Right ventricle myocardium superior (tissue), 1 donor: ENCODE measurements at places on chromosomes 5 and 9. TPM values are rescaled to one million over a fixed set of nuclear protein-coding genes. Genes with fewer than 3 reads are reported as not detected.

DNA sequence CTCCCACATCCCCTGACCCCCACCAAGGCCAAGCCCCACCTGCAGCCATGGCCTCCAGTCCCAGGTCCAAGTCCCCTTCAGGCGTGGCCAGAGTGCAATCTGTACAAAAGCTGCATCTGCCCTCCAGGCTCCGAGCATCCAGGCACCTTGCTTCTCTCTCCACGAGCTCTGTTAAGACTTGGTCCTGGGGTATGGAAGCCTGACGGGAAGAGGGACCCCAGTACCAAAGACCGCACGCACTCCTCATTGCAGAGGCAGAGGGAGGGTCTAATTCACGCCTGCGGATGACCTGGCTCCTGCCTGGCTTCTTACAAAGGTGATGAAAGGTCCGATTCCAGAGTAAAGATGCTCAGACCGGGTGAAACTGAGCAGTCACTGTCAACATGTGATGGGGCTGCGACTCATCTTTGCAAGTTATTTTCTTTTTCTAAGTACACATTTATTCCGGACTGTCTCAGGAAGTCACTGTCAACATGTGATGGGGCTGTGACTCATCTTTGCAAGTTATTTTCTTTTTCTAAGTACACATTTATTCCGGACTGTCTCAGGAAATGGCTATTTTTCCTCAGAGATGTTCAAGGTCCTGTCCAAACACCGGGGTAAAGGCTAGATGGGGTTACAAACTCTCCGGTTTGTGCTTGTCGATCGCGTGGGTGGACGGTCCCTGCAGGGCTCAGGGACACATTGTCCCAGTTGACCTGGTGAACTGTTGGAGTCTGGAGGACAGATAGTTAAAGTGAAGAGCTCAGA lies 252.0 kb upstream of the IRX4 start:
- DNase-seq = no peak

- no peak for DNase-seq
Observed at GRCh38 chr9:87594194-87594593, 96.5 kb downstream of the DAPK1 start.

- DNase-seq = no peak
Observed at GRCh38 chr9:130266236-130267098, 907 bp downstream of the HMCN2 start.

Gene SARDH
- total RNA-seq = 0.94 TPM

- no peak for DNase-seq
Observed at GRCh38 chr9:87875831-87876545, 6.7 kb upstream of the SPATA31E1 start.

GRCh38 chr5:54785729-54786591 lies 199.4 kb downstream of the ESM1 start:
- DNase-seq = peak; percentile 66

- no peak for DNase-seq
Observed at GRCh38 chr5:149348518-149348917, 3.2 kb downstream of the GRPEL2 start.

DNA sequence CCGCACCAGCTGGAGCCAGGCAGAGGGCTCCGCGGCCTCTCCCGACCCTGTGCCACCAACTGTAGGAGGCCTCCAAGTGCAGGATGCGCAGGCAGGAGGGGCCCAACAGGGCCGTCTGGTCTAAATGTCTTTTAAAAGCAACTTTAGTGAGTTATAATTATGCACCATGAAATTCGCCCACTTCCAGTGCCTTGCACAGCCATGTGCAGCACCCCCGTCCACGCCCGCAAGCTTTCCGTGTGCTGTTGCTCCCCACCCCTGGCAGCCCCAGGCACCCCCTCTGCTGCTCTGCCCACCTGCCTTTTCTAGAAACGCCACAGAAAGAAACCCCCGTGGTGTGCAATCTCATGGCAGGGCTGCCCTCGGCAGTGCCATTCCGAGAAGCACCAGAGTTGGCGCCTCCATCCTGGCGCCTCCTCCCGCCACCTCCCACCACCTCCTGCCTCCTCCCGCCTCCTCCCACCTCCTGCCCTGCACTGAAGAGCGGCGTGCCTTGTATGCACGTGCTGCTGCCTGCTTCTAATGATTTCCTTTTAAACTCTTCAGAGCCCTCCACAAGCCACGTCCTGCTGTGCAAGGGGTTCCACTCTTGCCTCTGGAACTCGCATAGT lies 7.5 kb upstream of the SLC6A18 start:
- DNase-seq = no peak

- DNase-seq = no peak
Observed at GRCh38 chr9:127210851-127211730, 53.5 kb upstream of the GARNL3 start.

DNA sequence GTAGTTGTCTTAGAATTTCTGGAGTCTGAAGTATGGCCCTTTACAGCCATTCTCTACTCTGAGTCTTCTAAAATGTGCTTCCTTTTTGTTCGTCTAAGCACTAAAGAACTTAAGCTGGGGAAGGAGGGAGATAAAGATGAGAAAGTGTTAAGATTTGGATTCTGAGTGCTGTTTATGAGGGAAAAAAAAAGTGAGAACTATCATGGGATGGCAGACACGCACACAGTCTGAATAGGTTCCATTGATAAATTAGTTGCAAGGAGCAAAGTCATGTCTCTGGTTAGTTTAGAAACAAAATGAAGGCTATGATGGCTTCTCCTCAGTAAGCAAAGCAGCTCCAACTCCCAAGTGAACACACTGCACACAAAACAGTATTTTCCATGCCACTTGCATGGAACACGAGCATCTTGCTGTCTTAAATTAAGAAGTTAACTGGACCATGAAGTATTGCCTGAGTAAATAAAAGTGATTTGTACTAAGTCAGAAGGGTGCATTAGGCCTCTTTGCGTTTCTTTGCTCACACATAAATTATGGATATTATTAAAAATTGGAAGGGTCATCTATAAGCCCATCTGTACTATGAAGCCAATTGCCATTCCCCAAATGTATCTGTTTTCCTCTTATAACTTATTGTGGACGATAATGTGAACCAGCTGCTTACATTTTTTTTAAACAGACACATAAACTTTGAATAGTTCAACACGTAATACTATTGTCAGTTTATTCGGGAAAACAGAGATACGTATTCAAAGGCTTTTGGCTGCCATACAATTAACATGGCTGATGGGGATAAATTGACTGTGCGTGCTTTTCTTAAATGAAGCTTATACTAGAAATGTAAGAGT lies 199.3 kb downstream of the SGCD start:
- DNase-seq = no peak
